ENCODE measurements at places on chromosomes 4 and X.

GRCh38 chr4:15402146-15402545 lies 25.7 kb upstream of the C1QTNF7 start:
- DNase-seq, result no peak

- no peak for DNase-seq
Measured at GRCh38 chr4:102761906-102762305, 1.1 kb upstream of the MANBA start.

DNA sequence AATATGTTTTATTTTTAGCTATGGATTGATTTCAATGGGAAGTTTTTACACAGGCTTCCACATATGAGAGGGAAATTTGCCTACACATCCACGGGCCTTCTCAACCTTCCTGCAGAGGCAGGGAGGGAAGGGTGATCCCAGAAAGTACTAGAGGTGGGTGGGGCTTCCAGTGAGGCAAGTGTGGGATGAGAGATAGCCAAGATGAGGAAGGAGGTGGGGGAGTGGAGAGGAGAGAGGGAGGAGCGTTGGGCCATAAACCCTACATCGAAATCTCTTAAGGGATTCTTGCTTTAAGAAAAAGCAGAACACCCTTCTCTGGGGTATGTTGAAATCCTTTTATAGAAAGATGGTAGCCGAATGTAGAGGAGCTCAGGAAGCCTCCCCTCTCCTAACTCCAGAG lies 19.0 kb downstream of the NKX6-1 start:
- DNase-seq, result no peak

DNA sequence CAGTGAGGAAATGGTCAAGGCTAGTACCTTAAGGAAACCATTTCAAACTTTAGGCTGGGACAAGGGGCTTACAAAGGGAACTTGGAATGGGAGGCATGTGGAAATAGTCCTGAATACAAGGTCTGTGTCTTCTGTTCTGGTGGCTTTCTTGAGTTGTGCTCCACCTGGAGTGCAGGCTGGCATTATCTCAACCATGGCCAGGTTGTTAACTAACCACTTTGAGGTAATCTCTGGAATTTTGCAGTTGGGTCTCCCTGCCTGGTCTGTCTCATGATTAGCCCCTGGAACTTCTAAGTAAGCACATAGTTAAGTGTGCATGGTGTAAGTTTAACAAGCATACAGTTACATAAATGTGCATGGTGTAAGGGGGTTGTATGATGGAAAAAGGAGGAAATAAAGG lies 77.5 kb downstream of the PCDH18 start:
- no peak for DNase-seq

DNA sequence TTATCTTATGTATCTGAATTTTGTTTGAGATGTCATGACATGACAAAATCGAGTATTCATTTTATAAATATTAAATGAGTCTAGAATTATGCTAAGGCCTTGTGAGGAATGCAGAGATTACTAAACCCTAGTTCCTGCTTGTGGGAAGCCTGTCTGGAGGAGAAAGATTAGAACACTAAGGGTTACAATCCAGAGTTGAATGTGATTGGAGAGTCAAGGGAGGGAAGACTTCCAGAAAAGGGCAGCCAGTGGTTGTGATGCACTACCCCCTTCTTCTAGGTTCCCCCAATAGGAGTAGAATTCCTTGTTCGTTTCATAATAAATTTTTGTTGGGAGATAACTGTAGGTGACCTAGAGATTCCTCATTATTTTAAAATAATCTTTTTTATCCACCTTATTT lies 141.1 kb downstream of the AFF1 start:
- no peak for DNase-seq

GRCh38 chr4:41360214-41360920 lies 103.6 kb downstream of the UCHL1 start:
- no peak for DNase-seq

GRCh38 chr4:181559637-181560036 lies 683.6 kb upstream of the TENM3 start:
- no peak for DNase-seq

GRCh38 chr4:155946486-155946885 lies 7.2 kb downstream of the CTSO start:
- no peak for DNase-seq

DNA sequence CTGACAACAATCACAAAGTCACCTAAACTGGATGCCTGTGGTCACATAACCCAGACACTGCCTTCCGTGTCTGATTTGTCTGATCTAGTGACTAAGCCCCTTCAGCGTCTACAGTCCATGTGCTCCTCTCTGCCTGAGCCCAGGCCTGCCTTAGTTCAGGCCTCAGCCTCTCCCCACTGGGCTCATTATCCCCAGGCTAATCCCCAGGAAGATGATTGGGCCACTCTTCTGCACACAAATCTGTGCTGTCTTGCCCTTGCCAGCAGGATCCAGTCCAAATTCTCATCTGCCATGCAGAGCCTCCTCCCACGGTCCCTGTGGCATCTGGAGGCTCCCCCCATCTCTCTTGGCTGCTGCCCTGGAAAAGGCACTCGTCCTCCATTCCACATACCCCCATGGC lies 96.5 kb downstream of the SLC2A9 start:
- DNase-seq, result no peak

- DNase-seq, result no peak
Measured at GRCh38 chrX:69033936-69034335, 131.3 kb downstream of the PJA1 start.

- no peak for DNase-seq
Measured at GRCh38 chrX:136295380-136295779, 5.4 kb upstream of the ADGRG4 start.

GRCh38 chr4:173917255-173917960 lies 366.1 kb downstream of the FBXO8 start:
- no peak for DNase-seq

- DNase-seq, result no peak
Measured at GRCh38 chrX:137929951-137930350, 364.0 kb downstream of the ZIC3 start.

DNA sequence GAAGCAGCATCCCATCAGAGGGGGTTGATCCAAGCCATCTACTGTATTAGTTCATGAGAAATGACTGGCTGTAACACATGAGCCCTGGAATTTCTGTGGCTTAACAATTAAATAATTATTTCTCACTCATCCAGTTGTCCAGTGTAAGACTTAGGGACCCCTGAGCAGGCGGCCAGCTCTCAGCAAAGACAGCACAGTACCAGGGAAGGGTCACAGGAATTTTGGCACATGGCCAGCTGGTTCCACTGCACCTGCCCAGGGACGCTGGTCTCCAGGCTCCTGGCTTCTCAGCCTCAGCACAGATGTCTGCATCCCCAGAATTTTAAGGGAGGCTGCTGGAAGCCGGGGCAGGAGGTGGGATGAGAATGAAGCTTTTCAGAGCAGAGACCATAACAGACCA lies 93.7 kb upstream of the DHRSX start:
- DNase-seq, result no peak

DNA sequence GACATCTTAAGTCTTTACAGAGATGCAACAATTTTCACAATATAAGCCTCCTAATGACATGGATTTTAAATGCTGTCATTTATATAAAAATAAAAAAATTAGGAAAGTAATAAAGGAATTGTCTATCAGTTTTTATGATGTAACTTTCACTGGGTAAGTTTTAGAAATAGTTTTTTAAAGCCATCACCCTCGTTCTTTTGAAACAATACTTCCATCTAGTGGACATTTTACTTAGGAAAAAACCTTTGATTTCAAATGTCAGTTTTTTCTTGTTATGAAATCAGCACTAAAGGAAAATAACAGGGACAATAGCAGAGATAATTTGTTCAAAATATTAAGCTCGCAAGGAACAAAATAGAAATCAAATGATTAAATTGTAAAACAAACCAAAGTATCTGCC lies 24.3 kb upstream of the NDNF start:
- DNase-seq, result no peak

DNA sequence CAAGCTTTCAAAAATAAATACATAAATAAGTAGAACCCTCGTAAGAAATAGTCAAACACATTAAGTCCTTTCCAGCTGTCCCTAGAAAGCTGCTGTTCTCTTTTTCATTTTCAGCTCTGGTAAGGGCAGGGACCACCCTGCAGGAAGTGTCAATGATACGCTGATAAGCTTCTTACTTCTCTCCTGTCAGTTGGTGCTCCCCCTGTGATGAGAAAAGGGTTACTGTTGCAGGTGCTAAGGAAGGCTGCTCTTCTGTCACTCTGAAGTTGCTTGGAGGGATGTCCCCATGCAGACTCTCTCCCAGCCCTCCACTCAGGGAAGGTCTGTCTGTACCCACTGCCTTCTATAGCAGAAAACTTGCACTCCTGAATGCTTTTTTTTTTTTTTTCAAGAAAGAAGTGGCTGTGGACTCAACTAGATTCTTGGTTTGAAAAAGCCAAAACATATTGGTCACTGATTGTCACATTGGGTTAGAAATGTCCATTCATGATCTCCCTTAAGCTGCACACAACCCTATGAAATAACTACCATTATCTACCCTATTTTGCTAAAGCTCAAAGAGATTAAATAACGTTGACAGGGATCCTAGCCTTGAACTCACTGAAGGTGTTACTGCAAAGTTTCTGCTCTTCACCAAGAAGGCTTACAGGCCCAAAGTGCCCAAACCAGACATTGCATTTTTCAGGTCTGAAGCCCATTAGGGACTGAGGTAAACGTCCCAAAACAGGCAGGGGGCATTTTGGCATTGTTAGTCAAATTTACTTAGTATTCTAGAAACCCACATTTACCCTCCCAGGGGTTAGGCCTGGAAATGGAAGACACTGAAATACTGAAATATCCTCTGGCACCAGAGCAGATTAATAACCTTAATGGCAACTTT lies 1.2 kb downstream of the CXCL3 start:
- no peak for DNase-seq

GRCh38 chrX:54560411-54560810 lies 30.4 kb downstream of the GNL3L start:
- no peak for DNase-seq

- DNase-seq, result no peak
Measured at GRCh38 chr4:38683276-38683675, 19.3 kb downstream of the KLF3 start.

- DNase-seq, result no peak
Measured at GRCh38 chr4:163165217-163166017, 1.3 kb downstream of the NAF1 start.

DNA sequence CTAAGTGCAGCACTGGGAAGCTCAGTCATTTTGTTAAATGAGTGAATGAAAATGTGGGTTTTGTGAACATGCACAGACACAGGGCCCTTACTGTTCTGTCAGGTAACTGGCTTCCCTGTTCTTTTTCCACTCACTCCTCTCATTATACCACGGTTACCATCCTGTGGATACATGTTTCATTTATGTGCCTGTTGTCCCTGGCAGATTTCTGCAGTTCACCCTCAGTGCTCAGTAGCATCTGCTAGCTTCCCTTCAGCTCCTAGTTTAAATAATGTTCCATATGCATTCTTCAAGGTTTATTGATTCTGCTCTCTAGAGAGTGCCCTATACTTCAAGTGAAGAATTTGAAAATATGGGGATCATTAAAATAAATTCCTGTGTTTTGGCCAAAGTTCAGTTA lies 1634.3 kb upstream of the ADGRL3 start:
- DNase-seq, result no peak

- DNase-seq, result no peak
Measured at GRCh38 chr4:174457468-174457867, 64.8 kb downstream of the HPGD start.

DNA sequence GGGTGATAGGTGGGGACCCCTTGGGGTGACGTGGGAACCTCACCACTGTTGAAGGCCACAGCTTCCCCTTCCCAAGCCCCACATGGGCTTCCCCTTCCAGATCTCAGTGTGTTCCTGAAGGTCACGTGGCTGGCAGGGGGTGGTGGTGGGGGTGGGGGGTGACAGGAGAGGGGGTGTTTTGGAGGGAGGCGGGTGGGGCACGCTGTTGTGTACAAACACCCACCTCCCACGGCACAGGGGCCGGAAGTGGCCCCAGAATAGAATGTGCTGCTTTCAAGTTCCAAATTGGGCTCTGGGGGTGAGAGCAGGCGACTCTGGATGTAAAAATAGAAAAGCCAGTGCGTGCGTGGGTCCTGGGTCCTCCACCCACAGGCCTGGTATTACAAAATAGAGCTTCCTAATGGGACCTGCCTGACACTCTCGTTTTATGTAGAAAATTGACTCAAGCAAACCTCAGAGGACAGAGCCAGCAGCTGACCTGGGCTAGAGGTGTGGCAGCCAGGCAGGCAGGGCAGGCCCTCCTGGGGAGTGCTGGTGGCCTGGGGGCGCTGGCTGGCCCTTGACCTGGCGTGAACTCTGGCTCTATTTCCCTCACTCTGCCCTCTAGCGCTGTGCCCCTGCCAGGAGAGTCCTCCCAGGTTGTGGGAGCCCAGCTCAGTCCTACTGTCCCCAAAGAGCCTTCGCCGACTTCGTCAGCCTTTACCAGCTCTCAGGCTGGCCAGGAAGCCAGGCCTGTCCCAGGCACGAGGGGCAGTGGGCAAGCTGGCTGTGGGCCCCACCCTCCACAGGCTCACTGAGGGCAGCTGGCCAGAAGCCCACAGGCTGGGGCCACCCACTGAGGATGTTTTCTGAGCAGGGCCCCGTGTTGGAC lies 5.4 kb upstream of the SH3BP2 start:
- DNase-seq, result peak; percentile 44

DNA sequence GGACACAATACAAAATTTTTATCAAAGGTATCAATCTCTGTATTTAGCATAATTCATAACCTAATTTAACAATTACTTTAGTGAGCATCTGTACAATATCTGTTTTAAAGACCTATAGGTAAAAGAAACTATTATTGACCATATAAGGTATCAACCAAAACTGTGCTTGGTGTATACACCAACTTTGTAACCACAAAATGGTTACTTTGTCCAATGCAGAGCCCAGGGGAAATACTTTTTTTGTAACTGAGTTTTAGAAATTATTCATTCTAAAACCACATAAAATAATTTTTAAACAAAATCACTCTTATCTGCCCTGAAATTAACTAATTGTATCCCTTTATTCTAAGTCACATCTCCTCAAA lies 5.0 kb downstream of the CXXC4 start:
- DNase-seq, result no peak

GRCh38 chr4:89751416-89751815 lies 85.5 kb downstream of the SNCA start:
- DNase-seq, result no peak

- no peak for DNase-seq
Measured at GRCh38 chrX:22616867-22617266, 344.2 kb downstream of the CBLL2 start.

- no peak for DNase-seq
Measured at GRCh38 chrX:18016941-18017340, 155.8 kb upstream of the RAI2 start.

- no peak for DNase-seq
Measured at GRCh38 chrX:20374450-20374849, 107.7 kb upstream of the RPS6KA3 start.

GRCh38 chr4:186861317-186861716 lies 137.7 kb upstream of the FAT1 start:
- no peak for DNase-seq

DNA sequence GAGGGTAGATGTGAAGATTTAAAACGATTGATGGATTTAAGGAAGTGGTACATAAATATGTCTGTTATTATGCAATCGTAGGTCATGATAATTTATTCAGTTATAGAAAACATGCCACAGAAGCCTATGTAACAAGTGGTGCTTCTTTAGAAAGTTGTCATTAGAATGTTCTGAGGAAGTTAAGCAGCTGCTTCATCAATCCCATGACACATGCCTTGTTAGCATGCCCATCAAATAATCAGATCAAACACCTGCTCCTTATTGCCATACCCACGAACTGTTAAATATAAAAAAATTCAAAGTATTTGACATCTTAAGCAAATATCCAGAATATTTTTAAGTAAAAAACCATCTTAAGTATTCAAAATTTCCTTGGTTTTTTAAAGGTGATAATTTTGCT lies 76.4 kb upstream of the MYOZ2 start:
- DNase-seq, result no peak

GRCh38 chr4:61950625-61951024 lies 750.5 kb downstream of the ADGRL3 start:
- no peak for DNase-seq
